SK-N-MC (cell line): ENCODE measurements at places on chromosomes 7 and 10.

- no peak for DNase-seq
These were observed 199.4 kb downstream of the ELMO1 start for GRCh38 chr7:37249240-37249639.

DNA sequence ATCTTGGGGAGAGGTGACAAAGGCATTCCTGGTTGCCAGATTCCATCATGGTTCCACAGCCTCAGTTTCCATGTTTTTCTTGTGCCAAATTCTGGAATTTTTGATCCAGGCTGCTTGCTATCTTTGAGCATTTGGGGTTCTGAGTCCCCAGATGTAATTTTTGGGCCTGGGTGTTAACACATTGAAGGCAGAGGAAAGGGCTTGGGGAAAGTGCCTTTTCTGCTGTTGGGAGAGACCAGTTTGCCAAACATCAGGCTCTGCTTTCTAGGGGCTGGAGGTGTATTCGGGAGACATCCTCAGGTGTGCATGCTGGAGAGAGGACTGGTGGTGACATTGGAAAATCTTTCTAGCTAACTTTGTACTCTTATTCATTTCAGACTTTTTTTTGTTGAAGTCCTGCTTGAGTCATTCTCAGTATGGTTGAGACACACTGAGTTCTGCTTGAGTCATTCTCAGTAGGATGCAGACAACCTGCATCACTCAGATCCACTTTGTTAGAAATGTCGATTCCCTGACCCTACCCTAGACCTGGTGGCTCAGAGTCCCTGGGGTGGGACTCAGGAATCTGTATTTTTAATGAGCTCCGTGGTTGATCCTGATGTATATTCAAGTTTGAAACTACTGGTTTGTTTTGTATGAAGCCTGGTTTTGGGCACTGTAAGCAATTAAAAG is 101.0 kb downstream of the LRMDA start:
- DNase-seq: no peak

DNA sequence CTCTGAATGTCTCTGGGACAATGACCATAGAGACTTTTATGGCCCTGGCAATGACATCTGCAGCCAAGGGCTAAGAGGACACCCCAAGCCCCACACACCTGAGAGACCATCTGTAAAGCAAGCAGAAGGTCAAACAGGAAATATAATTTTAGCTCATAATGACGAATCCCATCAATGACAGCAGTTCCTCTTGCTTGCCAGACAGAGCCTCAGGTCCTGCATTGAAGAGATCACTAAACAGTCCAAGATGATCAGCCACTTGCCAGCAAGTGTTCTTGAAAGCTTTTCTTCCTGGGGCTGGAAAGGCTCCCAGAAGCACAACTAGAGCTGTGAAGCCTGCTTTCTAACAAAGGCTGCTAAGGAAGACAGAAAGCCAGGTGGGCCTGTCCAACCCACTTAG is 993.7 kb upstream of the AUTS2 start:
- DNase-seq: no peak

- DNase-seq: no peak
These were observed 27.8 kb downstream of the CHST15 start for GRCh38 chr10:124065382-124066125.

DNA sequence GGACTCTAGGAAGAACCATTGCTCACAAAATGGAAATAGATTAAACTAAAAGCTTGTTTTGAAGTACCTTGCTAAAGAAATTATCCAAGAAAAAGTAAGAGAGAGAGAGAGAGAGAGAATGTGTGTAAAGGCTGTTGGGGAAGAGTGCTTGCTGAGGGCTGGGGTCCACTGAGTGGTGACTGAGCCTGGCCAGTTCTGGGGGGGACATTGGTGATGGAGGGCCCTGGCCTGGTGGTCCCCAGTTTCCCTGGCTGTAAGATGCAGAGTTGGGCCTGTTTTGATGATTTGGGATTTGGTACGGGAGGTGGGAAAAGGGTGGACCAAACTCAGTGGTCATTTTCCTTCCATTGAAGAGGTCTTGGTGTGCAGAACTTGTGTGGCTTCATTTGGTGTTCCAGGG is 880 bp downstream of the RAMP3 start:
- DNase-seq: no peak

DNA sequence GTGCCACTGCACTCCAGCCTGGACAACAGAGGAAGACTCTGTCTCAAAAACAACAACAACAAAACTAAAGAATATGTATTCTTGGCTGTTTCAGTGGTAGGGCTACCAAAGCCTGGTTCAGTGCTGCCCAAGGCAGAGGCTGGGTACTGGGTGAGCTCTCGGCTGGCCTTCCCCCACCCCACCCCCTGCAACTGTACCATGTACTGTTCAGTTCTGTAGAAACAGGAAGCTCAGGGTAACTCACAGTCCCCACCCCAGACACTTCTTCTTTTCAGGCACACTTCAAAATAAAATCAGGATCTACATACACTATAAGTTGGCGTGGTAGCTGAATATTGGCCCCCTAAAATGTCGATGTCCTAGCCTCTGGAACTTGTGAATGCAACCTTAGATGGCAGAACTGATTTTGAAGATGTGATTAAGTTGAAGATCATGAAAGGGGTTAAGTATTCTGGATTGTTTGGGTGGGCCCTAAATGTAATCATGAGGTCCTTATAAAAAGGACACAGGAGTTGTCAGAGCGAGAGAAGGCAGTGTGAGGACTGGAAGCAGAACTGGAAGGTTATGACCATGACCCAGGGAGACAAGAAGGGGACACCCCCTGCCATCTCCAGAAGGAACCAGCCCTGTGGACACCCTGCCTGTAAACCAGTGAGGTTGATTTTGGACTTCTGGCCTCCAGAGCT is 31.2 kb downstream of the TBXAS1 start:
- no peak for DNase-seq

DNA sequence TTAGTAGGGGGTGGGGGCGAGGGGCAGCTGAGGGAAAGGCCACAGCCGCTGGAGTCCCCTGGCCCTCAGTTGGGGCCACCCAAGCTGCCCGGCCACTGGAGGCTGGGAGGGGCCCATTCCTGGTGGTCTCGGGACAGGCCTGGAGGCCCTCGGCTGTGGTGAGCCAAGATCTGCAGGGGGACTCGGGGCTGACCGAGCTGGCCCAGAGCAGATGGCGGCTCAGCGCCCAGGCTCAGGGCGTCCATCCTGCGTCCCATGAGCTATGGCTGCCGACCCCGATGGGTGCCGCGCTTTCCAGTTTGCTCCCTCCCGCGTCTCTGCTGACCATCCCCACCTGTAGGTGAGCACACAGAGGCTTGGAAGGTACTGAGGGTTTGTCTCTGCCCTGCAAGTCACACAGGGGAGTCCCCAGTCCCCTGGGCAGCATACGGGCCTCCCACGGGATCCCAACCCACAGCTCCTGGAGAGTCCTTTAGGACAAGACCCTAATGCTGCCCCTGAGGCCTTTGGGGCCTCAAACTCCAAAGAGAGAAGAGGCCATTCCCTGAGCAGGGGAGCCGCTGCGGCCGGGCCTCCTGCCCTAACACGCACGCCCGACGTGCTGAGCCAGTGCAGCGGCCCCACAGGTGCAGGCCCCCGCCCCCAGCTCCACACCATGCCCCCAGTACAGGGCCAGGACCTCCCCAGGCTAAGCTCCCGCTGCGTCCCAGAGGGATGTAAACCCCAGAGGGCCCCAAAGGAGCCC is 107.2 kb downstream of the MICALL2 start:
- no peak for DNase-seq

DNA sequence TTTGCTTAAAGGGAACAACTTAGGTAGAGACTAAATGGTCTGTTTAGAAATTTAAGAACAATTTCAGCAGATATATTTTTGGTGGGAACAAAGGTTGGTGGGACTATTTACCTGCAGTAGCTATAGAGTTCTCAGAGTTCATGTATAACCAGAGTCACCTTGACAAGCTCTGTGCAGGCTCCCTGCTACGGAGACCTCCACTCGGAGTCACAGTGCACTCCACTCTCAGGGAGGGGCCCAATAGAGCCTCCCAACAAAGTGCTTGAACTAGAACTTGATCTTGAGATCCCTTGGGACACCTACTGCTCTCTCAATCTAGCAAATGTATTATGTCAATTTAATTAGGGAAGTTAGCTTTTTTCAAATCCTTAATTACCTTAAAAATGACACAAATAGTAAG is 2.3 kb downstream of the MYPN start:
- no peak for DNase-seq

- no peak for DNase-seq
These were observed 43.9 kb downstream of the CUX1 start for GRCh38 chr7:101861218-101861775.

- no peak for DNase-seq
These were observed 44.4 kb downstream of the CCDC3 start for GRCh38 chr10:12957081-12957480.

DNA sequence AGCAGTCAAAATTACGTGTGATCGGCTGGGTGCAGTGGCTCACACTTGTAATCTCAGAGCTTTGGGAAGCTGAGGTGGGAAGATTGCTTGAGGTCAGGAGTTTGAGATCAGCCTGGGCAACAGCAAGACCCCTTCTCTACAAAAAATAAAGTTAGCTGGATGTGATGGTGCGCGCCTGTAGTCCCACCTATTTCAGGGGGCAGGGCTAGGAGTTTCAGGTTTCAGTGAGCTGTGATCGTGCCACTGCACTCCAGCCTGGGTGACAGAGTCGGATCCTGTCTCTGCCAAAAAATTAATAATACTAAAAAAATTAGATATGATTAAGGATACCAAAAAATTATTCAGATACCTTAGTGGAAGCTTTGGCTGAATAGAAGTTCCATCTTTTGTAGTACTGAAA is 136.4 kb downstream of the SDK1 start:
- no peak for DNase-seq

GRCh38 chr7:127758105-127758504 is 106.1 kb downstream of the SND1 start:
- no peak for DNase-seq

DNA sequence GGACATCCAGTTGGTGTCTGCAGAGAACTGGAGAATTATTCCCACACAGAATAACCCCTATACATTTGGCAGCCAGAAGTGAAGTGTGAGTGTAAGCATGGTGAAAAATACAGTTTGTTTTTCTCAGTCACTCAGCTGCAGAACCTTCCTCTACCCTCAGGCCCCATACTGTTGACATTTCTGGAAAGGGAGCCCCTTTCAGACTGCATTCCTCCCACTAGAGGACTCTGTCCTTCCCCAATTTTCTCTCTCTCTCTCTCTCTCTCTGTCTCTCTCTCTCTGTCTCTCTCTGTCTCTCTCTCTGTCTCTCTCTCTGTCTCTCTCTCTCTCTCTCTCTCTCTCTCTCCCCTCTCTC is 86.8 kb upstream of the STEAP1B start:
- DNase-seq: no peak

DNA sequence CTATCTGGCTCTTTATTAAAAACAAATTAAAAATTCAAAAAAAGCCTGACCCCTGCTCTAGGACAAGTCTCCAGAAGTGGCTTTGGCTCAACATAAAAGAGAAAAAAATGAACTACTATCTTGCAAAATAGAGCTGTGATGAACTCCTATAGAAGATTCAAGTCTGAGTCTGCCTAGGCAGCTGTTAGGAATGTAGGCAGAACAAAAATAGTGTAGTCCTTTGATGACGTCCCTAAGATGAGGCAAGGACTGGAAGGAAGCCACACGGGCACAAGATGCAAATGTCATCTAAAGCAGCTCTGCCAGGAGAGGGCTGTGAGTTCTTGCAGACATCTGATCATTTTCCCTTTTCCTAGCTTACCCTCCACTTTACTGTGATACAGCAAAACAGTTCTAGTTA is 20.5 kb downstream of the ASNS start:
- DNase-seq: no peak

DNA sequence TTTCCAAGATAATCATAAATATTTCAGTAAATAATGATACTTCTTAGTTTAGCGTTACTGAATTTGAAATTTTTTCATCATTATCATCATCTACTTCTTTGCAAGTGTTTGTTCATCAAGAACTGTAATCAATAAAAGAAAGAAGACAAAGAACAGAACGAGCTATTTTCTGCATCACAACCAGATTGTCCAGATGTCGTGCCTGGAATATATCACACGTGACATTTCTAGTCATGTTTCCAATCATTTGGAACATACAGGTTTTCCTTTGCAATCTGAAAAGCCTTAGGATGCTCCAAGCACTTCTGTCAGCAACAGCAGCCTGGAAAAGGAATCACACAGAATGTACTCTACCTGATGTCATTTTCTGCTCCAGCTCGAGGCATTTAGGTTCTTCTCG is 107.4 kb downstream of the FAM107B start:
- DNase-seq: no peak

- DNase-seq: peak; percentile 44
These were observed 247.9 kb upstream of the PTN start for GRCh38 chr7:137591421-137591837.

GRCh38 chr10:112393341-112393740 is 19.4 kb downstream of the ACSL5 start:
- DNase-seq: no peak

DNA sequence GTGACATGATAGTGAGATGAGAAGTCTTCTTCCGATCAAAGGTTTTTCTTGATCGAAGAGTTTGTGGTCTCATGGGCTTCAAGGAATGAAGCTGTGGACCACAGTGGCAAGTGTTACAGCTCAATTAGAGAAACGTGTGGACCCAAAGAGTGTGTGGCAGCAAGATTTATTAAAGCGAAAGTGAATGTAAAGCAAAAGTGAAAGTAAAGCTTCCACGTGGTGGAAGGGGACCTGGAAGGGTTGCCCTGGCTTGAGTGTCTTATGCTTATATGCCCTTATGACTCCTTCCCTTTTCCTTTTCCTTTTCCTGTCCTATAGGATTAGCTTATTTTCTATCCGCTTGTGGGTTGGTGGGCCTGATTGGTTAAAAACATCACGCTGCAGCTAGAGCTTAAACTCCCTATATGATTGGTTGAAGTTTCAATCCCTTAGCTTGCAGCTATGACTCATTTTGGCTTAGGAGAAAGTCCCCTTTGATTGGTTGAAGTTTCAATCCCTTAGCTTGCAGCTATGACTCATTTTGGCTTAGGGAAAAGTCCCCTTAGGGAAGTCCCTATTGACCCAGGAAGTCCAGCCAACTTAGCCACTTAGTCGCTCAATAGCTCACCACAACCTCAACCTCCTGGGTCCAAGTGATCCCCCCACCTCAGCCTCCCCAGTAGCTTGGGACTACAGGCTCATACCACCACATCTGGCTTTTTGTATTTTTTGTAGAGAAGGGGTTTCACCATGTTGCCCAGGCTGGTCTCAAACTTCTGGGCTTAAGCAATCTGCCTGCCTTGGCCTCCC is 34.7 kb downstream of the MRPS24 start:
- DNase-seq: no peak

- DNase-seq: peak; percentile 45
These were observed 190.2 kb downstream of the RAMP3 start for GRCh38 chr7:45347804-45348203.
